ENCODE measurements at places on chromosomes 13 and 19.

- no peak for DNase-seq
Measured at GRCh38 chr19:51000981-51001380, 423 bp downstream of the KLK8 start.

- no peak for DNase-seq
Measured at GRCh38 chr13:47251771-47252170, 354.9 kb upstream of the HTR2A start.

- peak; percentile 80 for DNase-seq
Measured at GRCh38 chr19:49546825-49547565, 19.2 kb downstream of the RCN3 start.

- peak; percentile 48 for DNase-seq
Measured at GRCh38 chr13:50197705-50198104, 182.5 kb downstream of the KCNRG start.

DNA sequence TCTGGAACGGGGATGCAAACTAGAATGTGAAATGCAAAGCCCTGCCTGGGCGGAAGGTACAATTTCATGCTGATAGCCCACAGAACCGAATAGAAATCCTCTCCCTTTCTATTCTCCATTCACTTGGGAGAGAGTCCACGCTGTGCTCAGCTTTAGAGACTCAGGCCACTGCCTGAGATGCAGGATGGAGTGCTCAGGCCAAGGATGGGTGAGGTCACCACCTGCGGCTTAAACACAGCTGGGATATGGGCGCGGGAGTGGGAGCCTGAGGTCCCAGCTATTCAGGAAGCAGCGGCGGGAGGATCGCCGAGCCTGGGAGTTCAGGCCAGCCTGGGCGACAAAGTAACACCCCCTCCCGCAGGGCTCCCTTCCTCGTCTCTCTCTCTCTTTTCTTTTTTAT is 446 bp upstream of the ZNF83 start:
- no peak for DNase-seq

- DNase-seq, result no peak
Measured at GRCh38 chr19:3699741-3700241, 477 bp downstream of the PIP5K1C start.

DNA sequence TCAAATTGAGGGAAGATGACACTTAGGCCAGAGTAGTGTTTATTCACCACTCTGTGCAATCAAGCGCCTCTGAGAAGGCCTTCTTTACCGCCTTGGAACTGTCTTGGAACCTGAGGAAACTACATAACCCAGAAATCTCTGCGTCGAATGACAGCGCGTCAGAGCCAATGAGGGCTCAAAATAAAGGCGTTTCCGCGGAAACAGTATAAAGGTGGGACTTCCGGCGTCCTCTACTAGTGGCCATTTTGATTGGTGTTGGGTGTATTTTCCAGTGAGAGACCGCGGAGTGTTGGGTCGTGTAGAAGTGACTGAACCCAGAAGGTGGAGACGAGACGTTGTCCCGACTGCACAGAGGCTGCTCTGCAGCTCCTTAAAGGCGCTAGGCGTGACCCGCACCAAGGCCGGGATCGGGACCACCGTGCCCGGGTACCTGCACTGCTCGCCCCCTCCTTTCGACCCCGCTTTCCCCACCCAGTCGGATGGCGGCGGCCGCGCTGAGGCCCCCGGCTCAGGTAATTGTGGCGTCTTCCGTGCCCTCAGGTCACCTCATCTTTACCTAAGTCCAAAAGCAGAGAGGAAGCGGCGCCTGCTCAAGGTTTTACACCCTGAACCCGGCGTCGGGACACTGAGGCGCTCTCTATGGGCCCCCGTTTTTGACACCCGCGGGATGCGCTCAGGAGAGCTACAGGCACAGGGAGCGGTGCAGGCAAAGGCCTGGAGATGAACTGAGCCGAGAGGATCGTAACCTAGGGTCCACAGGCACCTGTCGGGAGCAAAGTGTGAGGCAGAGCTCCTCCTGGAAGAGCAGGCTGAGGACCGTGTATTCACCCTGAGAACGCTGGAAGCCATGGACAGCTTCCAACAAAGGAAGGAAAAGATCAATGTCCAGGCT is at the start of gene ZNF776:
Gene ZNF776, plus strand, starts transcription at position 236 of the 892 bp plus-strand sequence. Its CDS starts 244 bp downstream, at position 480.
- DNase-seq, result peak; percentile 86

GRCh38 chr13:88063741-88064140 is 392.6 kb downstream of the SLITRK5 start:
- no peak for DNase-seq

GRCh38 chr19:53034948-53035675 is 9.4 kb upstream of the ERVV-2 start:
- DNase-seq, result no peak

DNA sequence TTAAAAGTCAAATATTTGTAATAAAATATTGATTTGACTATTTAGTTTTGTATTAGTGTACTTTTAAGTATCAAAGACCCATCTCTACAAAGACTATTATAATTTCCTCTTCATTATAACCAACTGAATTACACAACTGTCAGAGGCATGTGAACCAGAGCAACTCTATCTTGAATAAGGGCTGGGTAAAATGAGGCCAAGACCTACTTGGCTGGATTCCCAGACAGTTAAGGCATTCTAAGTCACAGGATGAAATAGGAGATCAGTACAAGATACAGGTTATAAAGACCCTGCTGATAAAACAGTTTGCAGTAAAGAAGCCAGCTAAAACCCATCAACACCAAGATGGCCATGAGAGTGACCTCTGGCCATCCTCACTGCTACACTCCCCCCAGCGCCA is 36.2 kb upstream of the ATP12A start:
- DNase-seq, result no peak

GRCh38 chr19:55959996-55960675 is 12.5 kb downstream of the NLRP8 start:
- DNase-seq, result no peak

GRCh38 chr19:49337267-49338022 is 2.2 kb downstream of the CD37 start:
- no peak for DNase-seq

GRCh38 chr19:54172471-54173358 is at the start of gene TMC4:
TMC4 (minus strand) TSS chr19:54173160; CDS start chr19:54173117, 43 bp downstream.
- no peak for DNase-seq

GRCh38 chr13:37539976-37540605 is 58.5 kb downstream of the POSTN start:
- no peak for DNase-seq

DNA sequence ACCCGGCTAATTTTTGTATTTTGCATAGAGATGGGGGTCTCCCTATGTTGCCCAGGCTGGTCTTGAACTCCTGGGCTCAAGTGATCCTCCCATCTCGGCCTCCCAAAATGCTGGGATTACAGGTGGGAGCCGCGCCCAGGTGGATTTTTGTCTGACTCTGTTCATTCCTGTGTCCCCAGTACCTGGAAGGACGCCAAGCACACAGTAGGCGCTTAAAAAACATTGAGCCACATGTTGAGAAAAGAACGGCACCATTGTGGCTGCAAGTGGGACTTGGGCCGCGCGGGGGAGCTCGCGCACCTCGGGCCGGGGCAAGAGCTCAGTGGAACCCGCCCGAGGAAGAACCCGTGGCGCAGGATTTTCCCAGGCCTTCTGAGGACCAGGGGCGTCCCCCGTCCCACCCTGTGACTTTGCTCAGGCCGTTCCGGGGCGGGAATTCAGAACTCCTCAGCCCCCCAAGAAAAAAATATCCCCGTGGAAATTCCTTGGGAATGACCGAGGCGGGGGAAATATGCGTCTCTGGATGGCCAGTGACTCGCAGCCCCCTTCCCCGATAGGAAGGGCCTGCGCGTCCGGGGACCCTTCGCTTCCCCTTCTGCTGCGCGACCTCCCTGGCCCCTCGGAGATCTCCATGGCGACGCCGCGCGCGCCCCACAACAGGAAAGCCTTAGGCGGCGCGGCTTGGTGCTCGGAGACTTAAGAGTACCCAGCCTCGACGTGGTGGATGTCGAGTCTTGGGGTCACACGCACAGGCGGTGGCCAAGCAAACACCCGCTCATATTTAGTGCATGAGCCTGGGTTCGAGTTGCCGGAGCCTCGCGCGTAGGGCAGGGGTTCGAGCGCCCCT is 1.4 kb upstream of the ICAM1 start:
- peak; percentile 99 for DNase-seq

GRCh38 chr19:35774274-35775045 is 904 bp upstream of the ARHGAP33 start:
- no peak for DNase-seq

DNA sequence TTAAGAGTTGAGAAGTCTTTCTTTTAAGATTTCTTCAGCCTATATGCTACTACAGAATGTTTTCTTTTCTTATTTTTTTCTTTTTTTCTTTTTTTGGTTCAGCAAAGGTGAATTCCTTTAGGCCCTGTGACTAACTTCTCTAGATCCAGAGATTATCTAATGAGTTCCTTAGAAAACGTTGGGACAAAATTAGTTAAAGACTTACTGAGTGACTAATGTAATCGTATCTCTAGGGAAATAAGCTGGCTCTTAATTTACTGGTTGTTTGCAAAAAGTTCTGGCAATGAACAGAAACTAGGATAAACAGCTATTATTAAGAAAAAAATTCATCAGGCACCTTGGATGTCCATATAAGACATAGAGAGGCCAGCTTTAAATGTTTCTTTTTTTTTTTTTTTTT is 30.7 kb upstream of the CSNK1A1L start:
- no peak for DNase-seq

DNA sequence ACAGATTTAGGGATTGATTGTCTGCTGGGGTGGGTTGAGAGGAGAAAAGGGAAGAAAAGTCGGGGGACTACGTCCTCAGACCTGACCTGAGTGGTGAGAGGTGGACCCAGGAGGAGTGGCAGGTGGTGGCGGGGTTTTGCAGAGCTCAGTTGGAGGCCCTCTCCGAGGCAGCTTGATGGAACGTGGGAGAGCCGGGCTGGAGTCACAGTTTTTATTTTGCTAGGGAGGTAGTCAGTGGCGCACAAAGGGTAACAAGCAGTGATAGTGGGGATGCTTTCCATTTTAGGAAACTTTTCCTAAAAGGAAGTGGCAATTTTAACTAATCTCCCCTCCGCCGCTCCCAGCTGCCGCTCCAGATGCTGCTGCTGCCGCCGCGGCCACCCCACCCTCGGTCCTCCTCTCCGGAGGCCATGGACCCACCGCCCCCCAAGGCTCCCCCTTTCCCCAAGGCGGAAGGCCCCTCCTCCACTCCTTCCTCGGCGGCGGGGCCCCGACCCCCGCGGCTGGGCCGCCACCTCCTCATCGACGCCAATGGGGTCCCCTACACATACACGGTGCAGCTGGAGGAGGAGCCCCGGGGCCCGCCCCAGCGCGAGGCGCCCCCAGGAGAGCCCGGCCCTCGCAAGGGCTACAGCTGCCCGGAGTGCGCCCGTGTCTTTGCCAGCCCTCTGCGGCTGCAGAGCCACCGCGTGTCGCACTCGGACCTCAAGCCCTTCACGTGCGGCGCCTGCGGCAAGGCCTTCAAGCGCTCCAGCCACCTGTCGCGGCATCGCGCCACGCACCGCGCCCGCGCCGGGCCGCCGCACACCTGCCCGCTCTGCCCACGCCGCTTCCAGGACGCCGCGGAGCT is 1.1 kb upstream of the ZNF581 start:
- DNase-seq, result no peak

DNA sequence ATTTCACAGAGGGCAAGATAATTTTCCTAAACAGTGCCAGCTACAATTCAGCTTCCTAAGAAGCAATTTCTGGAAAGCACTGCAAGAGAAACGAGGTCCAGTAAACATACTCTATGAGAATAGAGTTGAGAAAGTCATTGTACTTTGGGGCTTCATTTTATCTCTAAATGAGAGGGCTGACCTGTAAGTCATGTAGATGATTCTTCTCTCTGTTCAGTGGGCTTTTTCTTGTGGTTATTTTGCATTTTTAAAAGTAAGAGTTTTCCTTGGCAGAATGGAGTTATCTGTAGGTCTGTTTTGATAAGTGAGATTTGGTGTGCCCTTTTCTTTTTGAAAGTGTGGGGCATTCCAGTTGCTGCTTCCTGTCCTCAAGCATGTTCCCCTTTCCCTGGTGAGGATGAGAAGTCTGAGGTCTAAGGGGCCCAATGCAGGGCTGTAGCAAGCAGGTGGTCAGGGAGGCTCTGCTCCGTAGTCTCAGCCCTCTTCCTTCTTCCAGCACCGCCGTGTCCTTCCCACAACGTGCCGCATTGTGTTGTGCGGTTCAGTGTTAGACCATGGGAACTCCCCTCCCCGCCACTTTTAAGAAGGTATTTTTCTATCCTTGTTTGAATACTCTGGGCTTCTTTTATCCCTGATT is 86.3 kb downstream of the ARHGEF7 start:
- no peak for DNase-seq

GRCh38 chr19:47240996-47241918 is 10.3 kb upstream of the BBC3 start:
- peak; percentile 86 for DNase-seq

- DNase-seq, result no peak
Measured at GRCh38 chr13:69947582-69947981, 160.0 kb upstream of the ATXN8OS start.

GRCh38 chr19:14035706-14036105 is 4.1 kb downstream of the IL27RA start:
- DNase-seq, result no peak

GRCh38 chr19:50835103-50835784 is 1.9 kb upstream of the KLK15 start:
- no peak for DNase-seq

DNA sequence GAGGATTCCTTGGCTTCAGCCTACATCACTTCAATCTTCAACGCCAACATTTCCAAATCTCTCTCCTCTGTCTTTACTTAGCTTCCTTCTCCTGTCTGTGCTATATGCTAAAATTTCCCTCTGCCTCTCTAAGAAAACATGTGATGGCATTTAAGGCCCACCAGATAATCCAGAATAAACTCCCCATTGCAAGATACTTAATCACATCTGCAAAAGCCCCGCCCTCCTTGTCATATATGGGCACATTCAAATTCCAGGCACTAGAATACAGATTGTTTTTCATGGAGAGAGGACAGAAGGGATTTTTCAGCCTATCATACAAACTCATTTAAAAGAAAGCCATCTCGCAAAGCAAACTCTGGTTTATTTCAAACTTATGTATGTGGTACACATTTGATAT is 16.2 kb downstream of the ARGLU1 start:
- DNase-seq, result no peak

- no peak for DNase-seq
Measured at GRCh38 chr19:16244091-16244490, 46.4 kb downstream of the AP1M1 start.

DNA sequence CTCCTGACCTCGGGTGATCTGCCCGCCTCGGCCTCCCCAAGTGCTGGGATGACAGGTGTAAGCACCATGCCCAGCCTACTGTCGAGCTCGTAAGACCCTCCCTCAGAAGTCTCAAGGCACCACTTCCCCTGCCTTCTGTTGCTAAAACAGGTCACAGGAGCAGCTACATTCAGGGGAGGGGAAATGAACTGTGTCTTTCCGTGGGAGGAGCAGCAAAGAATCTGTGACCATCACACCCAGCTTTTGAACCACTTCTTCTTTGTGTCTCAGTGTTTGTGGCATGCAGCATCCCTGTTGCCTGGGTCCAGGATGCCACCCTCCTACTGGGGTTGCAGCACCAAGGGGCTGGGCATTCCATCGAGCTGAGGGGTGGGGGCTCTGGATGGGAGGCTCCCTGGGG is 7.7 kb upstream of the CSNK1G2 start:
- DNase-seq, result no peak

DNA sequence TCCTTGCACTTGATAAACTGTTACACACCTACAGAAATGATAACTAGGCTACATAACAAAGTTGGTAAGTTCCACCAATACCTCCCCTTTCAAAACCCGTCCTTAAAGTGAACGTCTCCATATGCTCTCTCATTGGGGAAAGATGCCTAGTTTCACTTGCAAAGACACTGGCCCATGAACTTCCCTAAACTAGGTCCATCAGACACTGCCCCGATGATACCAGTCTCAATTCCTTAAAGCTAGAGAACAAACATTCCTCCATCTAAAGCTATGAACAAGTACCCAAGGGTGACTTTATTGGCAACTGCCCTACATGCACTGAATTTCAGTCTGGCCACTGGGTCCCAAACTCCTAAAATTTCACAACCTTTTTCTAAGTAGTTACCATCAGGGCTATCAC is 39.9 kb downstream of the FOXO1 start:
- no peak for DNase-seq

- no peak for DNase-seq
Measured at GRCh38 chr13:34469196-34469986, 472.7 kb upstream of the NBEA start.
